Stomach (tissue), 19 donors: ENCODE measurements at places on chromosomes 5 and 9. TPM values are rescaled to one million over a fixed set of nuclear protein-coding genes. Genes with fewer than 3 reads are reported as not detected.

- DNase-seq, result peak; percentile 26
Observed at GRCh38 chr5:761854-762710, 22.4 kb downstream of the ZDHHC11B start.

DNA sequence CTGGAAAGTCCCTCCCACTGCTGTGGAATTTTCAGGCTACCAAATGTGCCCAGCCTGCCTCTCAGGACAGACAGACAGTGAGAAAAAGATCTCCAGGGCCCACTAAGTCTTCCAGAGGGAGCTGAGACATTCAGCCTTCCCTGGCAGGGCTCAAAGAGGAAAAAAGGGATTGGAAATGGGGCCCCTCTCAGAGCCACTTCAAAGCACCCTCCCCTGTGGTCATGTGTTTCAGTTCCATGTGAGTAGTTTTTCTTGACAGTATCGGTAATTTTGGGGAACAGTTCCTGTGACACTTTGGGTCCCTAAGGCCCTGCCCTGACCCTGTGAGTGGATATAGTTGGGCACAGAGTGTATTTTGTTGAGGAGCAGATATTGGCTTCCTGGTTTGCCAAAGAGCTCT is 25.0 kb downstream of the LARP1 start:
- DNase-seq, result no peak

DNA sequence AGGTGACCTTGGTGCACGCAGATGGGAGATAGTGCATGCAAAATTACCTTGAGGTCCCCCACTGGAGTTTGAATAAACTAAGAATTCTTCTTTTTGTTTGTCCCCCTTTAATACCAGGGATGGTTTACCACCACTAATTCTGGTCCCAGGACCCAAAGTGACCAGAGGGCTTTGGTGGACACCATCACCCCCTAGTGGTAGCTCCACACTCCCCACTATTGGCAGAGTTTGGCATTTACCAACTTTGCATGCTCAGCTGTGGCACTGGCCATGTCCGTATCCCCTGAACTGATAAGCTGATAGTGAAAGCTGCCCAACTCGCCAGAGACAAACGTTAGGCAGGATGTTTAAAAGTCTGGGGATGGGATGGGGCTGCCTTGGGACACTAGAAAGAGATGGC is 3.3 kb downstream of the ASTN2 start:
- DNase-seq, result peak; percentile 62

GRCh38 chr9:125462861-125463291 is 201.2 kb downstream of the GAPVD1 start:
- no peak for DNase-seq

DNA sequence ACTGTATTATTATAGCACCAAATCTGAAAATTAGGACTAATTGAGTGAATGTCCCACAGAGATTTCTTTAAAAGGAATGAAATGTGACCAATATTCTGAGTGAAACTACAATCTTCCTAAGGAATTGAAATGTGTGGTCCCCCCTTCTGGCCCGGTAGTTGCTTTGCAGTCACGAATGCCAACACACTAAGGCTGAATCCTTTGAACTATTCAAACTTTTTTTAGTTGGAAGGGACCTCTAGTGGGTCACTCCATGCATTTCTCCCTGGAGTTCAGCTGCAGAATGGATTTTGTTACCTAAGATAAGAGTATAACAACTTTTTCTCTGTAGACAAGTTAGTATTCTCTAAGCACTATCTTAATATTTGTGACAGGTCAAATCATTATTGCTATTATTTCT is 2.8 kb downstream of the CDH6 start:
- DNase-seq, result peak; percentile 36

- peak; percentile 24 for DNase-seq
Observed at GRCh38 chr5:141001446-141001843, 35.2 kb downstream of the PCDHAC2 start.

DNA sequence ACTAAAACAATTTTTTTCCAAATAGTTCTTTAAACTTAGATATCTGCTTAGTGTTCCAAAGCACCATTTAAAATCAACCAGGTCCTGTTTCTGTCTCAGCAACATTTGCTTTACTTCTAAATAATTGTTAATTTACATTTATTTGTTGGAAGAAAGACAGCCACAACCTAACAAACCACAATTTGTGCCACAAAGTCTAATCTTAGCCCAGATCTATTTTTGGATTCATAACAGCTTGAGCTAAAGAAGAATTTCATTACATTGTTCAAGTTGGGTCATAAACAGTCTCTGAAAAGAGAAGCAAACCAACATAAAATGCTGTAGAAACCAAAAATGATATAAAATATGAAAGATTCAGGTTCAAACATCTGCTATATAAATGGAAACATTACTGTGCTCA is 24.4 kb downstream of the MLLT3 start:
- DNase-seq, result no peak

SLC38A9 gene
- 61.0 TPM for total RNA-seq

- no peak for DNase-seq
Observed at GRCh38 chr5:59835800-59836199, 57.7 kb downstream of the PDE4D start.

DNA sequence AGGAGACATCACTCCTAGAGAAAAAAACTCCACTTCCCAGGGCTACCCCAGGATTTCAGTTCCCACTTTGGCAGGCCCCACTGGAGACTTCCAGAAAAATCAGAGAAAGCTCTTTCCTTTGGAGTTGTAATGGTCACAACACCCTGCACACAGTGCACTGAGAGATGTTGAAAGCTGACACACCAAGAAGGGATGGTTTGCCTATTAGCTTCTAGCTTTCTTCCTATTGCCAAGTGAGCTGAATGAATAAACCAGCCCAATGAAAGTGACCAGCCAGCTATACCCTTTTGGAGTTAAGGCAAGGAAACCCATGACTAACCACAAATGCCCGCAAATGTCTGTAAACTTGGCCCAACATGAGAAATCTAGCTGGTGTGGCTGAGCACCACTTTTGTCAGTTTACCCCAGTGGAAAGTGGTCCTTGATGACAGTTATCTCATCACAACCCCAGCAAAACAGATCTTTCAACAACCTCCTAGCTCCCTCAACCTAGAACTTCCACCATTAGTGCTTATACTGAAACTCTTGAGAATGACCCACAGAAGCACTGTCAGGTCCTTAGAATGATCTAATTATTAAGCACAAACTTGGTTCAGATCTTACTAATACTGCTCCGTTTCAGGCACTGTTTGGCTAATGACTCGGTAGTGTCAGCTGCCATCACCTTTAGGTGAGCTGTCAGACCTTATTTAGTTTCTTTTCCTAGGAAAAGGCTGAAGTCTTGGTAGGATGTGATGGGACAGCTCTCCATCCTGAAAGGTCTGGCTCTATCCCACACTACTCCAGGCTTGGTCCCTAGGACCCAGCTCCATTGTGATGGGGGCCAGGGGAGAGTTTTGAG is 11.2 kb downstream of the IRF1 start:
- no peak for DNase-seq

GRCh38 chr5:38455796-38456330 is 100.6 kb downstream of the LIFR start:
- no peak for DNase-seq

DNA sequence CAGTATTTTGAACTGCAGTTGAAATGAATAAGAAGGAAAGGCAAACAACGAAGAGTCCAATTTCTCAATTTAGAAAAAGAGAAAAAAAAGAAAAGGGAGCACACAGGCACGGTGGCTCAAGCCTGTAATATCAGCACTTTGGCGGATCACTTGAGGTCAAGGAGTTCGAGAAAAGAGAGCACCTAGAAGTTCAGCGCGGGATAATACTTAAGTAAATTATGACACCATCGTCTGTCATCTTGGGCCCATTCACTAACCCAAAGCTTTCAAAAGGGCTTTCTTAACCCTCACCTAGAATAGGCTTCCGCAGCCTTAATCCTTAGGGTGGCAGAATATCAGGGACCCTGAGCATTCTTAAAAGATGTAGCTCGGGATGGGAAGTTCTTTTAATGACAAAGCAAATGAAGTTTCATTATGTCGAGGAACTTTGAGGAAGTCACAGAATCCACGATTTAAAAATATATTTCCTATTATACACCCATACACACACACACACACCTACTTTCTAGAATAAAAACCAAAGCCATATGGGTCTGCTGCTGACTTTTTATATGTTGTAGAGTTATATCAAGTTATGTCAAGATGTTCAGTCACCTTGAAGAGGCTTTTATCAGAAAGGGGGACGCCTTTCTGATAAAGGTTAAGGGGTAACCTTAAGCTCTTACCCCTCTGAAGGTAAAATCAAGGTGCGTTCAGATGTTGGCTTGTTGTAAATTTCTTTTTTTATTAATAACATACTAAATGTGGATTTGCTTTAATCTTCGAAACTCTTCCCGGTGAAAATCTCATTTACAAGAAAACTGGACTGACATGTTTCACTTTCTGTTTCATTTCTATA is 602 bp upstream of the CD274 start:
- DNase-seq, result no peak

GRCh38 chr9:73269430-73270101 is 117.9 kb downstream of the ANXA1 start:
- DNase-seq, result no peak

DNA sequence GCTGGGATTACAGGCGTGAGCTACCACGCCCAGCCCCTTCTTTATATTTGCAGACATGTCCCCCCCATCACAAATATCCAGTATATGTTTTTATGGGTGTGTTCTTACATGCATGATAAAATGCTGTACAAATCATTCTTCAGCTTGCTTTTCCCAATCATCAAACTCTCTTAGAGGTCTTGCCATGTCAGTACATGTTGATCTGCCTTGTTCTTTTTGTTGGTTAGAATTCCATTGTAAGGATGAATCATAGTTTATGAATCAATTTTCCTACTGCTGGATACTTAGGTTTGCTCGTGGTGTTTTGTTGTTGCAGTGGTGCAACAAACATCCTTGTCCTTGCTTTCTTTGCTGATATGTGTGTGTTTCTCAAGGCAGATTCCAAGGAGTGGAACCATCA is 79.9 kb upstream of the NEURL1B start:
- DNase-seq, result no peak

DNA sequence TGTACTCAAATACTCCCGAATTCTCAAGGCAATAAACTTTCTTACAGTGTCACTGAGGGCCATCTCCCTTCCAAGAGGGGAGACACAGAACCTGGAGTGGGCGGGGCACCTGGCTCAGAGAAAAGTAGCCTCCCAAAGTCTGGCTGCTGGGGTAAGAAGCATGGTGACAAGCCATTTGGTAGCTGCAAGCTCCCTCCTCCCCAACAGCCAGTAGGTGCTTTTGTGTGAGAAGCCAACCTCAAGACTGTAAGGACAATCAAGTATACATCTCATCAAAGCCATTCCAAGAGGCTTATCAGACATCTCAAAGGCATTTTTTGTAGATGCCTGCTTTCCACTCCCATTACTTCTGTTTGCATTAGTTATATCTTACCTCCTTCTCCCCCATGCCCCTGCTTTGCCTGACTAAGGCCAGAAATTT is 1.4 kb downstream of the DAB2 start:
- DNase-seq, result no peak

- DNase-seq, result no peak
Observed at GRCh38 chr9:127558581-127559246, 53.4 kb upstream of the STXBP1 start.

CDH18 gene
- total RNA-seq, result not detected

ACTL7B gene
- not detected for total RNA-seq

GRCh38 chr5:151490627-151491026 is 43.2 kb downstream of the SLC36A1 start:
- no peak for DNase-seq

- peak; percentile 17 for DNase-seq
Observed at GRCh38 chr9:34741628-34742027, 31.7 kb upstream of the CCL21 start.

DNA sequence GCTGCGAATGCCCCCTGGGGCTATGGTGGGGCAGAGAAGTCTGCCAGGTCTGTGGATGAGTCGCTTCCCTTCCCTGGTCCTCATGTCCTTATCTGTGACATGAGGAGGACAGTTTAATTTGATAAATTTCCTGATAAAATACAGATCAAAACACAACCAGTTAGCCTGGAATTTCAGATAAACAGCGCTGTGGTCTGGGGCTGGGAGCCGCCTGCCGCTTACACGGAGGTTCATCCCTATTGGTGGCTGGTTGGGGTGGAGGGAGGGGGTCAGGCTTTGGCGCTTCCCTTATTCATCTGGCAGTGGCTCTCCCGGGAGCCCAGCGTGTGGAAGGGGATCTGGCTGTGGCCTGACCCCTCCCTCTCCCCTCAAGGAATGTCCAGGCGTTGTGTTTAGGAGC is 17.9 kb downstream of the CRB2 start:
- DNase-seq, result peak; percentile 62

LRRC26 gene
- 11.2 TPM for total RNA-seq

BTNL3 gene
- not detected for total RNA-seq

GZMA gene
- not detected for total RNA-seq

DNA sequence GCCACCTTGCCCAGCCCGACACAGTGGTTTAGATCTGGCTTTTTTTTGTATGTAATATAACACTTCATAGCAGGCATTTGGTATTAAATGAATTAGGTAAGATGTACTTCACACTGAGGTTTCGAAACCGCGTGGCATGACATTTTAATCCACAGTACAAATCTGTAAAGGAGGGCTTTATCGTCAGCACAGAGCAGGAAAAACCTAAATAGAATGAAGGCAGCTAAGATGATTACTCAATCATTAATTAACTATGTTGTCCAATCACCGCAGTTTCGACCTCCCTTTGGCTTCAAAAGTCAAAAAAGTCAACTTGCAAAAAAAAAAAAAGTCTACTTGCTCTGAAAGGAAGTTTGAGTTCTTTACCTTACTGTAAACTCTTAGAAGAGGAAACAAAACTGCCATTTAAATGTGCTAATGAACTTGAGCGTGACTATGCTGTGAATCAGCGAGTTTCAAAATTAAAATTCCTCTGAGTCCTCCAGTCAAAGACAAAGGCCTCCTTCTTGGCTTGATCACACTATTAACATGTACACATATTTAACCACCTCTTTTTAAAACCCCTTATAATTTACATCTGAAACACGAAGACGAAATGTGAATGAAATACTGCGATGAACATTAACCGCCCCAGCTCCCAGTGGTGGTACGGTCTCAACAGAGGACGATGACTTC is 698 bp upstream of the SEC24A start:
- peak; percentile 61 for DNase-seq

DNA sequence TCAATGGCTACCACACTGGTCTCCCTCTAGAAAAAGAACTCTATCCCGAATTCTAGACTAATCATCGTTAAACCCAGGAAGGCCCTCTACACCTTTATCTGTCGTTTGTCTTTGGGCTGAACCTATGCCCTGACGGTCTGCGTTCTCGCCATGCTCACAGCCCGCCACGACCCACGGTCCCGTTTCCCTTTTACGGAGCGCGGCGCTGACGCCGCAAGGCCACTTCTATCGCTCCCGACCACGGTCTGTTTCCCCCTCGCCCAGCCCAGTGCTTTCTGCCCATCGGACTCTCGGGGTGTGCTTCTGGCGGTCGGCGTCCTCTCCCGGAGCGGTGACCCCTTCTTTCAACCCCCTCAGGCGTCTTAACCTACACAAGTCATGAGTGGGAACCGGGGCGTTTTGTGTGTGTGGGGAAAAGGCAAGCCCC is 974 bp downstream of the C9orf40 start:
- peak; percentile 53 for DNase-seq

IRX4 gene
- not detected for total RNA-seq

LCN9 gene
- not detected for total RNA-seq

- no peak for DNase-seq
Observed at GRCh38 chr9:121510766-121511550, 11.3 kb upstream of the GGTA1 start.

NEURL1B gene
- total RNA-seq, result 17.4 TPM
